ENCODE measurements at places on chromosomes 13 and 19. TPM values are rescaled to one million over a fixed set of nuclear protein-coding genes. Genes with fewer than 3 reads are reported as not detected.

DNA sequence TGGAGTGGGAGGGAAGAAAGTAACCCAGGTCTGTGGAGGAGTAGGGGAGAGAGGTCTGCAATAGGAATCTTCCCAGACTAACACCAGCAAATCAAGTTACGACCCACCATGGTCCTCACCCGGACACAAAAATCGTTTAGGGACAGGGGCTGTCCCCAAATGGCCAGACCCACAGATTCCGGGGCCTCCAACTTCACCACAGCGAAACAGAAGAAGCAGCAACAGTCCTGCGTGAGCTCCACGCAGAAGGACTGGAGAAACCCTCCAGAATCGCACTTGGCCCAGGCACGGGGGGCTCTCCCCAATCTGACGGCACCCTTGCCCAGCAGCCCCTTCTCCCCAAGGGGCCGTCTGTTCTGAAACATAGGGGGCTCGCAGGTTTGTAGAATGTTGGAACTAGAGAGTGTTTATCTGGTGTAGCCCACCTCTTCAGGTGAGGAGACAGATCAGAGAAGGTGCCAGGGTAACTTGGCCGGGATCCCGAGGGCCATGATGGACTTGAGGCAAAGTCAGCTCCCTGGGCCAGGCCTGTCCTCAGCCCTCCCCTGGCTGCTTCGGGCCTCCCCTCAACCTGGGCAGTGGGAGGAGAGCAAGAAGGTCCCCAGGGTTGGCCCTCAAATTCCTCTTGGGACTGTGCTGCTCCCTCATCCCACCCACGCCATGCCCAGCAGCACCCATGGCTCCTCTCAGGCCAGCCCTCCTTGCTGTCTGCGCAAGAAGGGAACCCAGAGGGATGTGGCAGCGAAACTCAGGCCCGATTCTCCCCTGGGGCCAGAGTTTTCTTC lies 82.5 kb upstream of the GPR183 start:
- no peak for DNase-seq
- H3K27ac ChIP-seq, result no peak overlapping the region
- H3K4me1 ChIP-seq, result no peaks in the 10 kb centered on the region
- no peak overlapping the region for H3K4me3 ChIP-seq
- peaks cover 7% of the 10 kb centered on the region for H3K36me3 ChIP-seq
- peaks cover 2% of the 10 kb centered on the region for H3K27me3 ChIP-seq

GRCh38 chr19:13884726-13885591 lies 8.0 kb downstream of the NANOS3 start:
- peaks cover 19% of the 10 kb centered on the region for H3K4me1 ChIP-seq
- no peaks in the 10 kb centered on the region for H3K36me3 ChIP-seq
- peaks cover 2% of the 10 kb centered on the region for H3K27me3 ChIP-seq
- H3K27ac ChIP-seq, result no peak overlapping the region

DNA sequence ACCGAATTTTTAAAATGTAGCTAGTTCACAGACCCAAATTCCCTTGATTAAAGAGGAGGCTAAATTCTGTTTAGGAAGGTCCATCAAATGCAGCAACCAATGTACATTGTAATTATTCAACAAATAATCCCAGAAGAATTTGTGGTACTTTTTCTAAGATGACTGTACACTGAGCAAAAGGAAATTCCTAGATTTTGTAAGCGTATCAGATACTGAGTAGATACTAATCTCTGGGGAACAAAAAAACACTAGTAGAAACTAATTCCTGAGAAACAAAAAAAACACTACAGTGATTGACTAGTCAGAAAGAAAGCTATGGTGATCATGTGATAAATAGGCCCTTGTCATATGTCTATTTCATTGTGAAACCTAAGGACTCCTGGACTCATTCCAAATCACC lies 246.1 kb downstream of the PCDH17 start:
- no peak overlapping the region for H3K27ac ChIP-seq
- no peak overlapping the region for H3K4me3 ChIP-seq
- H3K27me3 ChIP-seq, result no peaks in the 10 kb centered on the region
- H3K36me3 ChIP-seq, result no peaks in the 10 kb centered on the region

DNA sequence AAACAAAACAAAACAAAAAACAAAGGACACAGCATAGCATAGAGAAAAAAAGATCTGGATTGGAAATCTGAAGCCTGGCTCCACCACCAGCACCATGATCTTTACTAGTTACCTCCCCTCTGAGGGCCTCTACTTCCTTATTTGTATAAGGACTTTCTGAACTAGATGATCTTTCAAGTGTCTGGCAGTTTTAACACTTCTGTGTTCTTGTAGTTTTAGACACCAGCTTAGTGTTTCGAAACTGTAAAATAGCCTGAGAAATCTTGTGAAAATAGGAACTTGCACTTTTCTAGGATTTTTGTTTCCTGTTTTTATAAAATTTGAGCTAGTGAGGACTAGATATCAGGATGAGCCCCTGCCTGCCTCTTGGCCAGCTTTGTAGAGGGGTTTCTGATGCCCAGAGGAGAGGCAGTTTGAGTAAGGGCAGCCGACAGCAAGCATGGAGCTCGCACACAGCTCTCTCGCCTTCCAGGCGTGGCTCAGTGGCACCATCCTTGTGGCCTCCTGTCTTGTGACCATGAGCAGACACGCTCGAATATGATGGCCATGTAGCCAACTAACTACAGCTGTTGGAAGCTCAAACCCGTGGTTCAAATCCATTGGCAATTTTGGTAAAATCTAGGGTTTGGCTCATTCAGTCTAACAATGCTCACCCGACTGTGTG lies 319.0 kb downstream of the KCNRG start:
- peak overlapping the region; percentile 68 for H3K27ac ChIP-seq
- no peaks in the 10 kb centered on the region for H3K36me3 ChIP-seq
- H3K27me3 ChIP-seq, result no peaks in the 10 kb centered on the region
- no peak overlapping the region for H3K4me3 ChIP-seq
- peaks cover 8% of the 10 kb centered on the region for H3K4me1 ChIP-seq
- no peak for DNase-seq

DNA sequence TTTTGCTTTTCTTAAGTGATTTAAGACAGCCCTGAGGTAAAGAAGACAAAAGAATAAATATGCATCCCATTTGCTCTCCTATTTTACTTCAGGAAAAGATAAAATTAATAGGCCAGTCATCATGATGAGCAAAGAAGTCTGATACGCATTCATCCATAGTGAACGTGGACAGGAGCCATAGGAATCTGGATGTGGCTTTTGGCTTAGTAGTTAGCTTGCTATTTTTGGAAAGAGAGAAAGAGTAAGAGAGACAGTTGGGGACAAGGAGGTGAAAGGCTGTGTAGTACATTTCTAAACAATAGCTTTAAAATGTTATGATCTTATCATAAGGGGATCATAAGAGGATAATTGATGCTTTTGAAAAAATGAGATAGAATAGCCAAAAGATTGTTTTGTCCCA lies 545.2 kb downstream of the IRS2 start:
- peaks cover 5% of the 10 kb centered on the region for H3K4me1 ChIP-seq
- no peak overlapping the region for H3K4me3 ChIP-seq
- H3K27me3 ChIP-seq, result no peaks in the 10 kb centered on the region
- no peaks in the 10 kb centered on the region for H3K36me3 ChIP-seq
- H3K27ac ChIP-seq, result no peak overlapping the region
- no peak for DNase-seq

GRCh38 chr19:23547816-23548430 lies 139.1 kb downstream of the ZNF675 start:
- H3K27ac ChIP-seq, result no peak overlapping the region
- no peaks in the 10 kb centered on the region for H3K27me3 ChIP-seq
- no peaks in the 10 kb centered on the region for H3K4me1 ChIP-seq
- DNase-seq, result no peak
- no peak overlapping the region for H3K4me3 ChIP-seq
- no peaks in the 10 kb centered on the region for H3K36me3 ChIP-seq

DNA sequence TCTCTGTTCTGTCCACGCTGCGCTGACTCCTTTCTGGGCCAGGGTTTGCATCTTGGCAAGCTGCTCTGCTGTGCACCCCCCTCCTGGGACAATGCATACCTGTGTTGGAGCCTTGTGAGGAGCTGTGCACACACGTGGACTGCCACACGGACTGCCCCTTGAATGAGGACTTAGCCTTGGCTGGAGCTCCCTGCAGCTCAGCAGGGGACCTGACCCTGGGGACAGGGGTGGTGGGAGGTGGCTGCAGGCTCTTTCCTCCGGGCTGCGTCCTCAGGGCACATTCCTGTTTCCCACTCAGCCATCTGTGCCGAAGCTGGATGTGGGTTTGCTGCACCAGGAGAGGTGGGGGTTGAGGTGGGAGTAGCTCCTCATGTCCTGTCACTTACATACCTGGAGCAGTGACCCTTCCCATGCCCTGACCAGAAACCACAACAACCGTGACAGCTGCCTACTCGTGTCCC lies 8.2 kb downstream of the RAB11B start:
- H3K4me1 ChIP-seq, result peaks cover 11% of the 10 kb centered on the region
- no peak for DNase-seq
- no peaks in the 10 kb centered on the region for H3K27me3 ChIP-seq

GRCh38 chr13:22210134-22210930 lies 539.5 kb downstream of the FGF9 start:
- H3K36me3 ChIP-seq, result no peaks in the 10 kb centered on the region
- no peak overlapping the region for H3K27ac ChIP-seq
- DNase-seq, result no peak
- no peaks in the 10 kb centered on the region for H3K27me3 ChIP-seq
- H3K4me1 ChIP-seq, result no peaks in the 10 kb centered on the region
- no peak overlapping the region for H3K4me3 ChIP-seq

- no peaks in the 10 kb centered on the region for H3K27me3 ChIP-seq
- DNase-seq, result no peak
- no peak overlapping the region for H3K4me3 ChIP-seq
- H3K4me1 ChIP-seq, result peaks cover 8% of the 10 kb centered on the region
These were observed 4.1 kb downstream of the ARHGEF1 start for GRCh38 chr19:41886761-41887710.

DNA sequence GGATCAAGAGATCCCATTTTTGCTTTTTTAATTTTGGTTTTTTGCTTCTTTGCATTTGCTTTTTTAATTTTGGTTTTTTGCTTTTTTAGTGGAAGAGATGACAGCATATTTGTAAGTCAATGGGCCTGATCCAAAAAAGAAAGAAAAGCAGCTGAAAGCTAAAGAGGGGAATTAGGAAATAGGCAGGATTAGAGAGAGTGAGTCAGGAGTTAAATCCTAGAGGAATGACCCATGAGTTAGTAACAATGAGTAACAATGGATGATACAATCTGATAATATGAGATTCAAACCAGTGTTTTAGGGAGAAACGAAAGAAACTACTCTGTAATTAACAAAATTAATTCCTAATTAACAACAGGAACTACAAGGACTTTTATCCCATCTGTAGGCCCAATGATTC lies 111.2 kb upstream of the SGCG start:
- H3K36me3 ChIP-seq, result no peaks in the 10 kb centered on the region
- H3K27me3 ChIP-seq, result no peaks in the 10 kb centered on the region
- H3K4me3 ChIP-seq, result no peak overlapping the region
- no peak overlapping the region for H3K27ac ChIP-seq

GRCh38 chr19:29532956-29533355 lies 7.2 kb downstream of the VSTM2B start:
- no peaks in the 10 kb centered on the region for H3K4me1 ChIP-seq
- no peak overlapping the region for H3K4me3 ChIP-seq
- H3K36me3 ChIP-seq, result no peaks in the 10 kb centered on the region
- DNase-seq, result no peak
- H3K27ac ChIP-seq, result no peak overlapping the region

- DNase-seq, result no peak
- H3K4me1 ChIP-seq, result no peaks in the 10 kb centered on the region
- no peak overlapping the region for H3K4me3 ChIP-seq
- H3K27me3 ChIP-seq, result no peaks in the 10 kb centered on the region
- H3K36me3 ChIP-seq, result no peaks in the 10 kb centered on the region
These were observed 139.3 kb downstream of the DACH1 start for GRCh38 chr13:71727662-71728061.

- no peak overlapping the region for H3K27ac ChIP-seq
- no peak for DNase-seq
- H3K4me1 ChIP-seq, result peaks cover 8% of the 10 kb centered on the region
- H3K36me3 ChIP-seq, result no peaks in the 10 kb centered on the region
These were observed 21.0 kb upstream of the GATAD2A start for GRCh38 chr19:19384486-19384885.

DNA sequence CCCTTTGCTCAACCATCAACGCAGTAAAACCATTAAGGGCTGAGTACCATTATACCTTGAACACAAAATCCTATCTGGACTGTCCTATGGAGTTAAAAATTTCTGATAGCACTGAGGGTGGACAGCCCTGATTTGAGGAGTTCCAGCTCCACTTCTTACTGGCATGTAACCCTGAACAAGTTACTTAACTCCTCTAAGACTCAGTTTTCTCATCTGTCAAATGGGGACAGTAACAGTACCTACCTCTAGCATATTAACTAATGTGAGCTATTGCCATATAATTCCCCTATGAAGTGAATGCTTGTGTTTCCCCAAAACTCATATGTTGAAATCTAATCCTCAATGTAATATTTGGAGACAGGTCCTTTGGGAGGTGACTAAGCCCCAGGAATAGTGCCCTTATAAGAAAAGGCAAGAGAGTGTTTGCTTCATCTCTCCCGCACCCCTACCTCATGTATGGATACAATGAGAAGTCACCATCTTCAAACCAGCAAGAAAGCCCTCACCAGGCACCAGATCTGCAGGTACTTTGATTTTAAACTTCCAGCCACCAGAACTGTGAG lies 61.9 kb upstream of the DOCK9 start:
- peaks cover 8% of the 10 kb centered on the region for H3K4me1 ChIP-seq
- H3K4me3 ChIP-seq, result no peak overlapping the region

DNA sequence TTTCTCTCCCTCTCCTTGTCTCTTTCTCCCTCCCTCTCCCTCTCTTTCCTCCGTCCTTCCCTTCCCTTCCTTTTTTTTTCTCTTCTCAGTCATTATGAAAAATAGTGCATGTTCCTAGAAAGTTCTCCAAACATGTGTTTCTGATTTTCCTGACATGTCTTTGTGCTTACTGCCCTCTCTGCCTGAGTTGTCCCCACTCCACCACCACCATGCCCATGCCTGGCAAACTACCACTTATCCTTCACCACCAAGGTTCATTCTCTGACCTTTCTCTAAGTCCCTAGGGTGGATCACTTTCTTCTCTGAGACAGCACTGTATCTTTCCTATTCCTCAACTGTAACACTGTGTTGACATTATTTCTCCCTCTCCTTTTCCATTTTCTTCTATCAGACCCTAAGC lies 98.2 kb downstream of the LACC1 start:
- H3K27ac ChIP-seq, result no peak overlapping the region
- no peaks in the 10 kb centered on the region for H3K36me3 ChIP-seq
- H3K27me3 ChIP-seq, result peaks cover 13% of the 10 kb centered on the region
- H3K4me1 ChIP-seq, result no peaks in the 10 kb centered on the region

GRCh38 chr19:5628461-5628860 lies 5.6 kb downstream of the SAFB start:
- H3K4me3 ChIP-seq, result no peak overlapping the region
- no peak overlapping the region for H3K27ac ChIP-seq
- peak; percentile 64 for DNase-seq
- peaks cover 45% of the 10 kb centered on the region for H3K36me3 ChIP-seq
- H3K27me3 ChIP-seq, result no peaks in the 10 kb centered on the region

The AP1M2 gene
- total RNA-seq, result not detected

The ATP1A3 gene
- under 0.01 TPM for total RNA-seq

The POSTN gene
- 32.6 TPM for total RNA-seq

The LONP1 gene
- 70.3 TPM for total RNA-seq

The CYP2S1 gene
- 0.83 TPM for total RNA-seq

The ZNF302 gene
- total RNA-seq, result 11.1 TPM
